SW 1271 (cell line): ENCODE measurements at places on chromosomes 4 and X.

DNA sequence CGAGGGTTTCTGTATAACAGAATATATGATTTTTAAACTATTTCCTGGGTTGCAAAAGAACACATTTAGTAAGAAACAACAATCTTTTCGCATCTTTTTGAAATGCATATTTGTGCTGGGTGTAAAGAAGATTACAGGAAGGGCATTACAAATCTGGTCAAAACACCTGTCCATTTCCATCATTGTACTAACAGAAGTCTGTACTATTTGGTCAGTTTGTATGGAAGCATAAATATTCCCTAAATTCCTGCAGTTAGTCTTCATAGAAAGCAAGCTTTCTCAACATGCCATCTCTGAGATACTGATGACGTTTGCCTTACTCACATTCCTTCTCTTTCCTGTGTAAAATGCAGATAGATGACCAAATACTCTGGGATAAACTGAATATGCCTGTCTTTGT is 203.3 kb downstream of the NWD2 start:
- no peak for DNase-seq

GRCh38 chr4:25927361-25928195 is 13.6 kb downstream of the SMIM20 start:
- DNase-seq: no peak

DNA sequence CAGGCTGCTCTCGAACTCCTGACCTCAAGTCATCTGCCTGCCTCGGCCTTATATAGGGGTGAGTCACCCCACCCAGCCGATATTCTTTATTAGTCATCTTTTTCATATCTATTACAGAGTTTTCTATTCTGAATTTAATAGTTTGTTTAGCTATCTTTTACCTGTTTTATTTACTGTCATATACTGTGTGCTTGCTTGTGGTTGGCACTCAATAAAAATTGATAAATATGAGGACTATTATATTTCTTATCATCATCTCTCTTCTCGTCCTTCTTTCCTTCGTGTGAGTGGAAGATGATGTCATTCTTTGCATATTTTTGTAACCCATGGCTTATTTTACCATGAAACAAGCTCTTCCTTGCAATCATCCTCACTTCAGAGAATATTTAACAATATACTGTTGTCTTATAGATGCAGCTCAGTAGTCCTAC is 265.5 kb downstream of the ARHGAP24 start:
- no peak for DNase-seq

- DNase-seq: no peak
Observed at GRCh38 chrX:108072746-108073145, 18.6 kb downstream of the PSMD10 start.

- DNase-seq: no peak
Observed at GRCh38 chrX:134459683-134460004, 321 bp upstream of the HPRT1 start.

GRCh38 chr4:80446664-80447063 is 111.1 kb downstream of the CFAP299 start:
- no peak for DNase-seq

GRCh38 chr4:139606579-139607501 is 50.8 kb upstream of the SETD7 start:
- no peak for DNase-seq

- DNase-seq: no peak
Observed at GRCh38 chr4:40321574-40322275, 13.4 kb upstream of the CHRNA9 start.

DNA sequence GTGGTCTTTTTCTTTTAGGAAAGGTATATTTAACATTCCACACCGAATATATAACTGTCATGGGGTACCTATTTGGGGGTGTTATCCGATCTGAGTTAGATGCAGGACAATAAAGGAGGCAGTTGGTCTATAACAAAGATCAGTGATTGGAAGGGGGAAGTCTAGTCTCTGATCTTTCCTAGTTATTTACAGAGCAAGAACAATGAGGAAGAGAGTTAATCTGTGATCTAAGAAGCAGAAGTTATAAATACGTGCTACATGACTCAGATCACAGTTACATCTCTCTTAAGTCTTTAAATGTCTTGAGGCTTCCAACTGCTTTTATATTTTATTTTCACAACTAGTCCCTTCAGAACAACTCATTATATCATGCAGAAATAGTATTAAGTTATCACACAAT is 33.2 kb upstream of the ARMCX4 start:
- DNase-seq: no peak

DNA sequence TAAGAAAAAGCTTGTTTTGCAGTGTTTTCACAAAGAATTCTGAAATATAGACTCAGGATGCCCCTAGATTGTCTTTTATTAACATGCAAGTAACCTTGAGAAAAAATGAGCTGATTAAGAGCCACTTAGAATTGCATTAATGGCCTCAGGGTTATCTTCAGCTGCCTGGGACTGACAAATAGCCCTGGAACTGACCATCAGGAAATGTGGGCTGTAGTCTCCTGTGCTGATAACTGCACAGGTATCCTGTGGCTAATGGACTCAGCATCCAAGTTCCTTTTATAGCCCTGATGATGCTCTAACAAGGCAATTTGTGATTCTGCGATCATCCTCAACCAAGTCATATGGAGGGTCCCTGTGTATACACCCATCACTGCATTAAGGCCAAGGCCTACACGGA is 17.0 kb downstream of the CA5B start:
- DNase-seq: no peak

GRCh38 chr4:7812231-7812857 is 127.3 kb downstream of the AFAP1 start:
- DNase-seq: no peak

DNA sequence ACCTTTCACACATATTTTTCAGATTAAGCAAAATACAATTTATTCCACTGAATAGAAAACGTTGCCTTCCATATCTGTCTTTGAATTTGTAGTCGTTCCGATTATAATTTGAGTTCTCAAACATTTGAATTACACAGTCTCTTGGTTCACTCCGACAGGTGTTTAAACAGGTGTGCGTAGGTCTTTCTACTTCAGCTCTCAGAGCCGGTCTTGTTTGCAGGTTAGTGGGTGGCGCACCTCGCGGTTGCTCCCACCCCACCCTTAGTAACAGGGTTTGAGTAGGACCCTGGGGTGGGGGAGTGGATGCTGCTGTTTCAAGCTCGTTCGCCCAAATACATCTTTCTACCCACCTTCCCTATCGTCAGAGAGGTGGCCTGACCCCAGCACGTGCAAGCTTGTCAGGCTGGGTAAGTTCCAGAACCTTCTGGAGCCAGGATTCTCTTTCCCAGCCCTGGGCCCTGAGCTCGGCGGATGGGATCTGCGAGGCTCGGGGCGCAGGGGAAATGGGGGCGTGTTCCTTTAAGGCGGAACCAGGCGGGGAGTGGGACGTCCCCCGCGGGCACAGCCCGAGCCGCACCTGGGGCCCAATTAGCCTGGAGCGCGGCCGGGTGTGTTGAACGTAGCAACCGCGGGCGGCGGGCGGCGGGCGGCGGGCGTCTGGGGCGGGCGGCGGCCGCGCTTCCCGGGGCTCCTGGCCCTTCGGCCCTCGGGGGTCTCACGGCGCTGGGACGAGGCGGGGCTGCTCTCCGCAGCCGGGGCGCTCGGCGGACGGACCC is at the start of gene FAM149A:
TSS of gene FAM149A (plus strand) at position 591 of the 776 bp plus-strand sequence.
- no peak for DNase-seq

DNA sequence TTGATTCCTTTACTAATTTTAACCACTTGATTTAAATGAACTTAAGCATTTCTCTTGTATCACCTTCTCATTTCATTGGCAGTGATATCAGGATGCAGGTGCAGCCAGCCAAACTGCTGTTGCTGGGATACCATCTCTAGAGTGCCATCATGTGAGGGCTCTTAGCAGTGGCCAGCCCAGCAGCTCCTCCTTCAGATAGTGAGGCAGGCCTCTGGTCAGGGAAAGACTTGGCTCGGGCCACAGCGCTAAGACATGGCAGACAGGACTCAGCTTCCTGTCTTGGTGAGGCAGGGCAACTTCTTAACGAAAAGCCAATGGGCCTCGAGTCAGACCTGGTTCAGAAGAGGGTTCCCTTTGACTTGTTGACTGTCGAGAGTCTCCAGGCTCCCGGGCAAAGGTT is 50.0 kb downstream of the NOP14 start:
- DNase-seq: no peak

- DNase-seq: no peak
Observed at GRCh38 chr4:121308328-121308663, 72.5 kb downstream of the QRFPR start.
